ENCODE measurements at places on chromosomes 16 and 17.

- no peak for DNase-seq
These were observed at the start of gene CCDC182 for GRCh38 chr17:57745242-57745641. Gene CCDC182 (minus strand): TSS chr17:57745299. CDS start chr17:57745272, 27 bp downstream.

- no peak for DNase-seq
These were observed 289.0 kb downstream of the CEP112 start for GRCh38 chr17:65902831-65903522.

DNA sequence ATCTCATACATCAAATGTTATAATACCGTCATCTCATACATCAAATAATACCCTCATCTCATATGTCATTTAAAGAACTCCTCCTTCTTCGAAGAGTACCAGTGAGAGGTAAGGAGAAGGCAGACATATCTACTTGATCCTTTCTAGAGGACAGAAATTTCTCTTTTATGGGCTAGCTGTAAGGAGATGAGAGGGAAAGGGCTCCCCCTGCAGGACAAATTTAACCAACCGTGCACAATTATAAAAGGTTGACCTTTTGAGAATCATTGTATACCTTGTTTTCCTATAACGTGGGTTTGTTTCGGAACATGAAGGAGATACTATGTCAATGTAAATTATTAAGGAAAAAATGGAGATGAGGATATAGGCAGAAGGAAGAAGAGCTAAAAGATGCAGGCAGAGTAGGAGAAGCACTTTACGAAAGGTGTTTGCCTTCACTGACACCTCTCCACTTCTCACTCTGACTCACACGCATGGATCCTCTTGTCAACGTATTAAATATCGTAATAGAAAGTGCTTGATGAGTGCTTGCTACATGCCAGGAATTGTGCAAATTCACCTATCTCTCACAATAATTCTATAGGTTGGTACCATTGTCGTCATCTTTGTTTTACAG lies 465.9 kb upstream of the ERCC4 start:
- DNase-seq = no peak

DNA sequence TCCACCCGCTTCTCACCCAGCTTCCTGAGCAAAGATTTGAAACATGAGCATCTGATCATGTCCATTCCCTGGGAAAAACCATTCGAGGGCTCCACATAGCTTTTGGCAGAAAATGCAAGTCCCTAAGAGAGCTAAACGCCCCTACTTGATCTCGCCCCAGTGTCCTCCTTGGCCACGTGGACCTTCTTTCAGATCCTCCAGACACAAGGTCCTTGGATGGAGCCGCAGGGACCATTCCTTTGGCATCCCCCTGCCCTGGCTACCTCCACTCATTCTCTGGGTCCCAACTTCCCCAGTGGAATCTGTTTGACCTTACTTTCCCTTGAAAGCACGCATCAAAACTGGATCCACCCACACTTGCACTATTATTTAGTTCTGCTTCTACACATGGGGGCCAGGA lies 146.5 kb downstream of the SDK2 start:
- no peak for DNase-seq

DNA sequence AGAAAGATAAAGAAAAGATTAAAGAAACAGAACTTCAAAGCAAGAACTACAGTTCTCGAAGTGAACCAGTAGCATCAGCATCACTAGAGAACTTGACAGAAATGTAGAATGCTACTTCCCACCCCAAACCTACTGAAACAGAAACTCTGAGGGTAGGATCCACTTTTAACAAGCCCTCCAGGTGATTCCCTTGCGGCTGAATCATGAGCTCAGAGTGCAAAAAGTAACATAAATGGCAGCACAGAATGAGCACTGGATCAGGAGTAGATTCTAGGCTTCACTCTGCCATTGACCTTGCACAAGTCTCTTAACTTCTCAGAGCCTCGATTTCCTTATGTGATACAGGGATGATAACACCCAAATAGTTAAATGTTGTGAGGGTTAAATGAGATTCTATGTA lies 5.8 kb downstream of the TOM1L2 start:
- no peak for DNase-seq

DNA sequence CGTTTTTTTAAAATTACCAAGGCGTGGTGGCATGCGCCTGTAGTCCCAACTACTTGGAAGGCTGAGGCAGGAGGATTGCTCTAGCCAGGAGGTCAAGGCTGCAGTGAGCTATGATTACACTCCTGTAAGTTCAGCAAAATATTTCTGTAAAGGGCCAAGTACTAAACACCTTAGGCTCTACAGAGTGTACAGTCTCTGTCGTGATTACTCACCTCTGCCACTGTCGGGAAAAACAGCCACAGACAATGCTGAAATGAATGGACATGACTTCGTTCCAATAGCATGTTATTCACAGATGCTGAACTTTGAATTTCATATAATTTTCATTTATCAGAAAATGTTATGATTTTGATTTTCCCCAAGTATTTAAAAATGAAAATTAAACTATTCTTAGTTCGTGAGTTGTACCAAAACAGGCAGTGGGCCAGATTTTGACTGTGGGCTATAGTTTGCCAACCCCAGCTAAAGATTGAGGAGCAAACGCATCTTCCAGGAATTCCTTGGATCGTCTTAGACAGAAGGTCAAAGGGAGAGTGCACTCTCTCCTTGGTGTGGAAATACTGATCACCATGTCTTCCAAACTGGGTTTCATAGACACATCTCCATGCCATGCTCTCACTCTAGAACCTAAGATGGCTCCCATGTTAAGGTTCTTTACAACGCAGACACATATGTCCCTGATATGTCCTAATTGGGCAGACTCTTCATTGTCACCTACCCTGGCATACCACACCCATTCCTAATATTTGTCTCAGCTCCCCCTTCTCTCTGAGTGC lies 89.5 kb downstream of the MARF1 start:
- DNase-seq = no peak

DNA sequence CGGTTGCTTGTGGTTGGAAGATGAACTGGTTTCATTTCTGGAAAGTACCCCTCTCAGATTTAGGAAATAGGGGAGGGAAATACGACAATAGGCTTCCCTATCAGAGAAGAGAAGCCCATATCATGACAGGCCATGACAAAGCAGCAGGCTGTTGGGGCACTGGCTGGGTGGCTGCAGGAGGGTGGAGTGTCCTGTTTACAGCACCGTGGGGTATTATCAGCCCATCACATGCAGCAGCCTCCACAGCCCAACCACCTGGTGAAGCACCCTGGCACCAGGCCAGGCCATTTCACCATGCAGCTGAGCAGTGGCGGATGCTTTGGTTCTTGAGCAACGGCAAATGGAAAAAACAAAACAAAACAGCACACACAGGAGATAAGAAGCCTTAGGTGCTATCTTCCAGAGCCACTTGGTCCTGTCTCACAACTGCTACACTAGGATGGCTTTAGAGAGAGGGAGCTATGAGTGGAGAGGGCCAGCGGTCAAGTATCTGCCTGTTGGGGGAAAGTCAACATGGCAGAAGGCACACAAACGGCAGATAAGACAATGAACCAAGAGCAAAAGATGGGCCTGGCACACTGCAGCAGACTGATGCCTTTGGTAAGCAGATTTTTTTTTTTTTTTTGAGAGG lies 24.2 kb downstream of the FAM117A start:
- DNase-seq = no peak

- DNase-seq = no peak
These were observed 25.9 kb upstream of the APOH start for GRCh38 chr17:66255112-66255511.

GRCh38 chr16:66776457-66776856 lies 24.9 kb downstream of the TERB1 start:
- DNase-seq = no peak

DNA sequence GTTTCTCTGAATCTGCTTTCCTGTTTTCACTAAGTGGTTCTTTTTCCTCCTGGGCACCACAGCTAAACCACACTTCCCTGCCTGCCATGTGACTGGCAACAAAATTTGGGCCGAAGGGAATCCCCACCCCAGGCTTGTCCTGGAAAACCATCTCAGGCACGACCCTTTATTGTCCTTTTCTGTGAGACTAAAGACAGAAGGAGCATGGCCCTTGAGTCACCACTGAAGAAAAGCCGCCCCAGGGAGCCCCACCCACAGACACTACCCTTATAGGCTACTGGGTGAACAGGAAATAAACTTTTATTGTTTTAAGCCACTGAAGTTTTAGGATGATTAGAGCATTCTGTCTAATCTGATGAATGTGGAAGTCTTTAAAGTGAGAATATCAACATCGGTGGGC lies 88.6 kb upstream of the BRD7 start:
- no peak for DNase-seq

DNA sequence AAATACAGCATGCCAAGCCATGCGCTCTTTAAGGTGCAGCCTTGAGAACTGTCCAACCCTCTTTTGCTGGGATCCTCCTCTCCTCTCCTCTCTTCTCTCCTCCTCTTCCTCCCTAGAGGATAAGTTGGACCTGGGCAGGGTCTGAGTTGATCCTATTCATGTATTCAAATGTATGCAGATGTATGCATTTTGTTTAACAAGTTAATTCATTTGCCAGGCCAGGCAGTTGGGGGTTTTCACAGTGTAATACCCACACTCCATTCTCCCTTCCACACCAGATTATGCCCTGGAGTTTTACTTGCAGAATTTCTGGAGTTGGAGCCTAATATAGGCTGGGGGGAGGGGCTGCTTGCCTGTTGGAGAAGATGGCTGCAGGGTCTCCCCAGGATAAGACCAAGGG lies 226.2 kb upstream of the SDK2 start:
- DNase-seq = no peak

DNA sequence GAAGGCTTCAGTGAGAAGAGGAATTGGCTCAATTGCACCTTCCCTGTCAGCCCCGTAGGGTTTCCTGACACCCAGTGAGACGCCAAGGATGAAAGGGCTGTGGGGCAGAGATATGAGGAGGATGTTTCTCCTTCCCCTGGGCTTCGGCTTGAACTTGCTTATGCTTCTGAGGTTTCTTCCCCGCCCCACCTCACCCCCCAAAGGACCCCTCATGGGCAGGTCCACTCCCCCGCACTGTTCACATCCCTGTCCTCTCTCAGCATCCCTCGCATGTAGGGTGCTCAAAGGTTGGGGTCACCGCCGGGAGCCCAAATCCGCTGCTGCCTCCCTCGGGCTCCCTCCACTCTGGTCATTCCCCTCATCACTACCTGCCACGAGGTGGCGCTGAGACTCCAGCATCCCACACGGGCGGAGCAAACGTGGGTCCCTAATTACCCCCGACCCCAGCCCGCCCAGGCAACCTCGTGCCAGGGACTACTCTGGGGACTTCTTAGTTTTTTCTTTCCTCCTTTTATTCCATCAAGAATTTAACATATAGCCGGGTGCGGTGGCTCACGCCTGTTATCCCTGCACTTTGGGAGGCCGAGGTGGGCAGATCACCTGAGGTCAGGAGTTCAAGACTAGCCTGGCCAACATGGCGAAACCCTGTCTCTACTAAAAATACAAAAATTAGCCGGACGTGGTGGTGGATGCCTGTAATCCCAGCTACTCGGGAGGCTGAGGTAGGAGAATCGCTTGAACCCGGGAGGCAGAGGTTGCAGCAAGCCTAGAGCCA lies 3.3 kb upstream of the TRARG1 start:
- DNase-seq = no peak

DNA sequence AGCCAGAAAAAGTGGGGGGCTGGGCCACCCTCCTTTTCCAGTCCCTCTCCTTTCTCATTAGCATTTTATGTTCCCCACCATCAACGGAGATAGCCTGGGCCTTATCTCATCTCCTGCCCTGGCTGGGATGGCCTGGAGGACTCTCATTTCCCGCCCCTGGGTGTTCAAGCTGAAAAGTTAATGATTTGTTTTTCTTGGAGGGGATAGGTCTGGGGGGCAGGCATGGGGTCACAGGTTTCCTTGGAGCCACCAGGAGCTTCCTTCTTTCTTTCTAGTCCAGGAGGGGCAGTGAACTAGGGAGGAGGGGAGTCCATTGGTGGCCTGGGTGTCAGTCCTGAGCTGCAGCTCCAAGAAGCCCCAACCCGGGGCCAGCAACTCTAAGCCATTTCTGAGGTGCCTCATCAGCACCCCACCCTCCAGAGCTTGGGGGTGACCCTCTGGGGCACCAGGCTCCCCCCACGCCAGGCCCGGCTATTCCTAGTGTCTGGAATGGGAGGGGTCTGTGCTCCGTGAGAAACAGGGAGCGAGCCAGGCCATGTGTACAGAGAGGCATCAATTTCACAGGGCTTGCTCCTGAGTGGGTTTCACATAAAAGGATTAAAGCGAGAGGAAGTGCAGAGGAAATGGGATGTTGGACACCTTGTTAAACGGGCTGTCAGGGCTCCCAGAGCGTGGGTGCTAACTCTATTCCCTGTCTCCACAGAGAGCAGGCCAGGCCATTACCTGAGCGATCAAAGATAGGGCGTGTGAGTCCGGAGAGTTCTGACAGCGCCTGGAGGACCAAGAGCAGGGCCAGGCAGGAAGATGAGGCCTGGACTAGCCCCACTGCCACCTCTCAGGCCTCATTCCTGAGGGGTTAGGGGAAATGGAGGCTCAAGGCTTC lies 90.6 kb upstream of the LHX1 start:
- no peak for DNase-seq

DNA sequence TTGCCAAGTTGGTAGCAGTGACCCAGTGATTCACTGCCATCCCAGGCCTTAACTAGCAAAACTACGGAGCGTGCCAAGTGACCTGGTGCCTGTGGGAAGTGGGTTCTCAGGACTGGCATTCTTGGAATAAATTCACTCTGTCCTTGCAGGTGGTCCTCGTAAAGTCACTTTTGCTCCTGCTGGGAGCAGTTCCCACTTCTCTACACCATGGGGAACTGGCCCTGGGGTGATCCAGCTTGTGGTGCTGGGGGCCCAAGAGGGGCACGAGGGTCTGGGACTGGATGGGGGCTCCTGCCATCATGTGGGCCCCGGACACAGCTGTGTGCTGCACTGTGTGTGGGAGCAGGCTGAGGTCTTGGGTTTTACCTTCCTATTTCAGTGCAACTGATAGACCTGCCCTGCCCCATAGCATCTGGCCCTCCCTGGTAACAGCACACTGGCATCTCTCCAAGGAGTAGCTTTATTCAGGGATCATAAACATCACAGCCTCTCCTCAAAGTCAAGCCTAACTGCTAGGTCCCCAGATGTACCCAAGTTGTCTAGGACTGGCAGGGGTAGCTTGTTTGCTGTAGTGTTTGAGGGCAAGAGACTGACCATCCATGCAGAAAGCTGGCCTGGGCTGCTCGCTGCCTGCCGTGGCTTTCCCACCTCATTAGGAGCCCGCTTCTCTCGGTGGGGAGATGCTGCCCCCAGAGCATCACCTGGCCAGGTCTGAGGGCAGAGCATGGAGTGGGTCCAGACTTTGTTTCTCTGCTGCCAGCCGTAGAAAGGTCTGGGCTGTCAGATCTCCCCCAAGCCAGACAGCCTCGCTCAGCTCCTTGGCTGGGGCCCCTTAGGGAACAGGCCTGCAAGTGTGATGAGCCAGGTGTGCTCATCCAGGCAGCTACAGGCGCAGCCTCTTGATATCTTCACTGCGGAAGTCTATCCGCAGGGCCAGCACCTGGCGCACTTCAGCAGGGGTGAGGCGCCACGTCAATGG lies 26.0 kb downstream of the FCSK start:
- no peak for DNase-seq

DNA sequence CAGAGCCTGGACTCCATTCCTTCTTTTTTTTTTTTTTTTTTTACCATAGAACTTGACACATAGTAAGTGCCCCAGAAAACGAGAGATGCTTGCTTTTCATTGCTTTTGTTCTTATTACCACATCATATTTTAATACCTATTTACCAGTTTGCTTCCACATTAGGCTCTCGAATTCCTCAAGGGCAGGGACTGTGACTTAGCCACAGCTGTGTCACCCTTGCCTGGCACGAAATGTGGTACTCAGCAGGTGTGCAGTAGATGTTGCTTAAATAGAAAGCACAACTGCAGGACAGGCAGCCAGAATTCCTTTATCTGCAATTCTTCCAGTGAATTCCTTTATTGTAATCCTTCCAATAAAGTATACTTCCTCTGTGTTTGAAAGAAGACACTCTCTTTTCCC lies 393.0 kb downstream of the HAPSTR1 start:
- no peak for DNase-seq

- DNase-seq = no peak
These were observed 30.2 kb downstream of the SPHK1 start for GRCh38 chr17:76414334-76415295.

Measured in HS-27A (cell line).